Smooth muscle cell of the pulmonary artery (primary cell): ENCODE measurements at places on chromosomes 5 and 9. TPM values are rescaled to one million over a fixed set of nuclear protein-coding genes. Genes with fewer than 3 reads are reported as not detected.

Gene KIF24
- total RNA-seq: 0.76 and 1.2 TPM in 2 replicates

Gene CEMIP2
- 53.4 and 106 TPM in 2 replicates for total RNA-seq

Gene NRG2
- 0.98 and 1.6 TPM in 2 replicates for total RNA-seq

Gene BTNL8
- not detected in 2 replicates for total RNA-seq

Gene PCDHB14
- 1.6 and 2.1 TPM in 2 replicates for total RNA-seq

Gene NR2F1
- 9.1 and 10.2 TPM in 2 replicates for total RNA-seq

Gene GAS1
- 8.1 and 11.6 TPM in 2 replicates for total RNA-seq

Gene ERAP2
- total RNA-seq: 4.5 and 102 TPM in 2 replicates

Gene LYSMD3
- 14.8 and 26.1 TPM in 2 replicates for total RNA-seq

Gene GNAQ
- total RNA-seq: 41.3 and 42.4 TPM in 2 replicates

Gene STK32A
- 3.5 and 3.7 TPM in 2 replicates for total RNA-seq

Gene LCN9
- not detected in 2 replicates for total RNA-seq

Gene FBP1
- not detected in 2 replicates for total RNA-seq

Gene CDH18
- 0.33 and 5.3 TPM in 2 replicates for total RNA-seq

Gene EGFLAM
- total RNA-seq: 2.9 and 13.8 TPM in 2 replicates

Gene NDUFS6
- total RNA-seq: 15.7 and 16.7 TPM in 2 replicates

Gene TAF1L
- total RNA-seq: under 0.01 TPM in 1 of 2 replicates, not detected in the other

Gene TMC1
- 0.17 and 0.59 TPM in 2 replicates for total RNA-seq

Gene ST8SIA4
- total RNA-seq: 0.30 and 1.1 TPM in 2 replicates

Gene ADAMTS6
- 85.0 and 90.7 TPM in 2 replicates for total RNA-seq

Gene RNF20
- 26.3 and 36.2 TPM in 2 replicates for total RNA-seq
